ENCODE measurements at places on chromosomes 5 and 9.

DNA sequence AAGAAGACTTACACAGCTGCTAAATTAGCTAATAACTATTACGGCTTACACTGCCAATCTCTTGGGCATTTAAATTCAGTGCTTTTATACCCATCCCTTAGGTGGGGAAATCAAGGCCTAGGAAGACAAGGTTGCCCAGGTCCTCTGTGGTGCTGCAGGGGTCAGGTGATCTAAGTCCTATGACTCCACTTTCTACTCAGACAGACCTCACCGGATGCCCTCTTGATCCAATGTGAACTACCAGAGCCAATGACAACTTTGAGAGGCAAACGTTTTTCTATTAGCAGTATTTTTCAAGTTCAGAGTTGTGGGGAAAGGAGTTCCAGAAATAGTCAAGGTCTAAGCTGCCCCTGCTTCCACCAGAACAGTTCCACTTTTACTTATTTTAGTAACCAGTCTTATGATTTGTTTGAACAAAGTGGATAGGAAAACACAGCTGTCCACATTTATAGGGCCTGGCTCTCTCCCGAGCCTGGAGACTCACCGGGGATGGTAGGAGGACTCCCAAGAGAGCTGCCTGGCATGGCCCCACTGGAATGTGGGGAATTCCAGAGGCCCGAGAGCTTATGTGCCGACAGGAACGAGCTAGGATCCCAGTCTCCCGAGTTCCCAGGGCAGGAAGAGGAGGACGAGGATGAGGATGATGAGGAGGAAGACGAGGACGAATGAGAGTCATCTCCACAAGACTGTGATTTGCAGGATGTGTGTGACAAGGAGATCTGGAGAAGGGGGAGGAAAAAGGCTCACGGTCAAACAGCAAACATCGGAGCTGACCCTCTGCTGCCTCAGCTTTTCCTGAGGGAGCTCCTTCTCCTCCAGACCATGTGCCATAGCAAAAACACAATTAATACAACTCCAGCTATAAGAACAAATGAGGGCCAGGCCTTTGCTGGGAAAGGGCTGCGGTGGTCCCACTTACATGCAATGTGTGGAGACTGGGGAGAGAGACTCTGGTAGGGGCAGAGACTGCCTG lies 16.7 kb downstream of the FAM193B start:
- no peak for DNase-seq

- DNase-seq, result no peak
Observed at GRCh38 chr5:97735209-97735608, 552.2 kb upstream of the RIOK2 start.

- no peak for DNase-seq
Observed at GRCh38 chr5:136242136-136242535, 49.2 kb upstream of the SMIM32 start.

- DNase-seq, result no peak
Observed at GRCh38 chr9:4295160-4295559, 4.7 kb downstream of the GLIS3 start.

- DNase-seq, result no peak
Observed at GRCh38 chr9:127280880-127281660, 16.5 kb downstream of the GARNL3 start.

- no peak for DNase-seq
Observed at GRCh38 chr5:111840036-111840674, 83.2 kb upstream of the NREP start.

- peak; percentile 81 for DNase-seq
Observed at GRCh38 chr5:151659001-151659754, 27.5 kb downstream of the SPARC start.

- DNase-seq, result no peak
Observed at GRCh38 chr5:112822456-112822855, 38.6 kb upstream of the SRP19 start.

- DNase-seq, result peak; percentile 4
Observed at GRCh38 chr5:72015103-72015548, 92.1 kb upstream of the MAP1B start.

- no peak for DNase-seq
Observed at GRCh38 chr9:88533951-88534455, 975 bp upstream of the NXNL2 start.

DNA sequence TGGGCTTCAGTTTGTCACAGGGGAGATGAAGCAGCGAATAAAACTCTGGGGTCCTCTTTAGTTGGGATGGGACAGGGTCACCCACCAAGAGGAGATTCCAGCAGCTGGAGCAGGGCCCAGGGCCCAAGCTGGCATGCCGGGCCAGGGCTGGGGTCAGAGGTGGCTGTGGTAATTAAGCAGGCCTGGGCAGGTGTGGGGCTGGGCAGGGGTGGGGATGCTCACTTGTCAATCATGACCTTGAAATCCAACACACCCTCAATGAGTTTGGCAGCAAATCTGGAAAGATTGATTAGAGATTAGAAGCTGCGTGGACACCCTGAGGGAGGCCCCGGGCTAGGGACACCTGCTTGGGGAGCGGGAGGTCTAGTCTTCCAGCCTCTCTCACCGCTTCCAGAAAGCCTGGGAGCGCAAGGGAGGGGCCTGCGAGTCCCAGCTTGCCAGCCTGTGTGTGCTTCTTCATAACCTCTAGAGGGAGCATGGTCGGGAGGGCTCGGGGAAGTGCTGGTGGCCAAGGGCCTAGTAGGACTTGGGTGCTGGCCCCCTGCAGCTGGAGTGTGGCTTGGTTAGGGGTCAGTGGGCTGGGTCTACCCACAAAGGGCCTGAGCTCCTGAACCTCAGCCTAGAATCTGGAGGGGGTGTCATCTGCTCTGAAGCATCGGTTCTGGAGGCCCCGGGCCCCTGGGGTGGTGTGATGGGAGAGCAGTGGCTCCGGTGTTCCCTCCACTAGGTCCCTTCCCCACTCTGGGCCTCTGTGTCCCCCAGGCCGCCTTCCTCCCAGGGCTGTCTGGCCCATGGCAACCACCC lies 7.6 kb downstream of the CRAT start:
- no peak for DNase-seq

GRCh38 chr5:112196584-112196983 lies 222.5 kb downstream of the EPB41L4A start:
- no peak for DNase-seq

GRCh38 chr5:73061593-73061992 lies 58.8 kb upstream of the TMEM171 start:
- DNase-seq, result no peak

DNA sequence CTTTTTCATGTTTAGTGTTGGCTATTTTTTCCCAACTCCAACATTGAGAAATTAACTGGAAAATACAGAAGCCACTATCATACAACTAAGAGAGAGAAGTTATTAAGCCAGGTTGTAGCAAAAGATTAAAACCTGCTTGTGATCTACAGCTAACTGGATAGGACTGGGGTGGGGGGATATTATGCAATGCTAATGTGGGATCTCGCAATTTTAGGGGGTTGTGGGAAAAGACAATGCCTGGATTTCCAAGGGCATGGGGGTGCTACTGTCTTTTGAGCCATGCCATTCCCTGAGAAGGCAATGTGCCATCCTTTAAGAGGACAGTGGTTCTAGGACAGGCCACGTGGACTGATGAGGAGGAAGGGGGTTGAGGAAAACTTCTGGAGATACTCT lies 46.5 kb downstream of the MARCHF3 start:
- no peak for DNase-seq

DNA sequence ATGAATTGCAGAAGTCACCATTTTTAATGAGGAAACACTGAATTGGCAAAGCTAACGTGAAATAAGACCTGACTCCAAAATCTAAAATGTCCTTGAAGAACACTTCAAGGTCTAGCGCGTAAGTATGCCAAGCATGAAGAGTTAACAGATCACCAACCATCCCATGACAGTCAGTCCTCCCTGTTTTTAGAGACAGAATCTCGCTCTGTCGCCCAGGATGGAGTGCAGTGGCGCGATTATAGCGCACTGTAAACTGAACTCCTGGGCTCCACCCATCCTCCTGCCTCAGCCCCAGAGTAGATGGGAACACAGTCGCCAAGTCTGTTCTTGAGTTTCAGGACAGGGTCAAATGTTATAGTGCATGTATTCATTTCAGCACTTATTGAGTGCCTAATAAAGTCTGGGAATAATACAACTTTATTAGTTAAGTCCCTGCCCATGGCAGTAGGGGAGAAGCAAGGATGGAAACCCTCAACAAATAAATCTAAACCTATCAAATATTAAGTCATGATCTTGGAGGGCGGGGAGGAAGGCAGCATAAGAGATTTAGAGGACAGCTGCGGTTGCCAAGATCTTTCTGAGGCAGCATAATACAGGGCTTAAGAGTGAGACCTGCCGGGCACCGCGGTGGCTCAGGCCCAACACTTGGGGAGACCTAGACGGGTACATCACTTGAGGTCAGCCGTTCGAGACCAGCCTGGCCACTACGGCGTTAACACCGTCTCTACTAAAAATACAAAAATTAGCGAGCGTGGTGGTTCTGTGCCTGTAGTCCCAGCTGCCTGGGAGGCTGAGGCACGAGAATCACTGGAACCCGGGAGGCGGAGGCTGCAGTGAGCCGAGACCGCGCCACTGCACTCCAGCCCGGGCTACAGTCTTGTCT lies 1.1 kb downstream of the ATPSCKMT start:
- no peak for DNase-seq

DNA sequence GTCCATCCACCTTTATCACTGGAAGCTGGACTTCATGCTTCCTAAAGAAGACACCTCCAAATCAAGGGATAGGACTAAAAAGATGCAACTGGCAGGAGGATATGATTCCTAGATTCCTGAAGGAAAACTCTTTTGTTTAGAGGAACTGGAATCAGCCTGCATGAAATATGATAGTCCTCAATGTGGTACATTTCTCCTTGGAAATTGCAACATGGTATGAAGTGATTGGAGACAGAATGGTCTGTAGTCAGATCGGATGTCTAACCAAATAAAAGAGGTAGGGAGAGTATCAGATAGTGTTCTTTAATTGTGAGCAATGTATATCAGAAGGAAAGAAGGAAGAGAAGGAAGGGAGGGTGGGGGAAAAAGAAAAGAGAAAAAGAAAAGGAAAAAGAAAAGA lies 116.1 kb upstream of the FSTL4 start:
- no peak for DNase-seq

GRCh38 chr9:114396558-114397218 lies 8.9 kb upstream of the AKNA start:
- DNase-seq, result no peak

- DNase-seq, result no peak
Observed at GRCh38 chr5:93385655-93386054, 195.4 kb downstream of the NR2F1-AS1 start.

DNA sequence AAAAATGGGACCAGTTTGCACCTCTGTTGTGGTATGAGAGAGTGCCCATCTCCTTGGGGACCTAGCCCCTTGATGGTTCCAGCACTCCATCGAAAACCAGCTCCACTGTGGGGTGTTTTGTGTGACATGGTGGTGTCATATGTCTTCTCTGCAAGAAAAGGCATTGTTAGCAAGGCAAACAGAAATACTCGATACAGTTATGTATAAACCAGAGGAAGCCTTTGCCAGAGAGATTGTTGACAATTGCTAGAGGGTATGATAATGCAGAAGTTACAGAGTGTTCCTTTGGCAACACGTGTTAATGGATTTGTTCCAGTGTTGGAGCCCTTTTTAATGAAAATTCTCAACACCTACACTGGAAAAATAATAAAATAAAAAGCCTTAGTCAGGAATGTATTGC lies 270.4 kb upstream of the DMRT1 start:
- no peak for DNase-seq

- no peak for DNase-seq
Observed at GRCh38 chr5:10351199-10351905, 2.1 kb upstream of the MARCHF6 start.

DNA sequence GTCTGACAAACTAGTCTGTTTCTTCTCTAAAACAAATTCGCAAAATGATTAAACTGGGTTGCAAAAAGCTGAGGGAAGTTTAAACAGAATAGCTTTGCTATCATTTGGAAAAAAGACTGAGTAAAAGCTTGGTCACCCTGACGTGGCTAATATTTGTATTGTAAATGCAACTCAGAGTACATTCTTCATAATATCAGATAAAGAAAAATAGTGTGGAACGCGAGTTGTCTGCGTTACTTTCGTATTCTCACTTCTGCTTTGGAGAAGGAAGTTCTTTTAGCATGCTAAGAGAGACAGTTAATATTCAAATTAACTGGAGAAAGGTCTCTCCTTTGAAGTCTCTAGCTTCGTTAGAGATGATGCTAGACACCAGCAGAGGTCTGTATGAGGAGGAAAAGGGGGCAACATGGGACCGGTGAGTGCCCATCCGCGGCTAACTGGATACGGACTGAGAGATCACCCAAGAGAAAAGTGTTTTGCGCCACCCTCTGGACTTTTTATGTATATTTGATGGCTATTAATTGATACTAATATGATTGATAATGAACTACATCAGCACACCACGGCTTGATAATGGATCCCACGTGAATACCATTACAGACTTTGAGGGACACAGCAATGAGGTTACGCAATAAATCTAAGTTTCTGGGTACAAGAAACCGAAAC lies 2.9 kb upstream of the CNTRL start:
- no peak for DNase-seq

GRCh38 chr5:157266286-157267007 lies 524 bp downstream of the CYFIP2 start:
- no peak for DNase-seq

DNA sequence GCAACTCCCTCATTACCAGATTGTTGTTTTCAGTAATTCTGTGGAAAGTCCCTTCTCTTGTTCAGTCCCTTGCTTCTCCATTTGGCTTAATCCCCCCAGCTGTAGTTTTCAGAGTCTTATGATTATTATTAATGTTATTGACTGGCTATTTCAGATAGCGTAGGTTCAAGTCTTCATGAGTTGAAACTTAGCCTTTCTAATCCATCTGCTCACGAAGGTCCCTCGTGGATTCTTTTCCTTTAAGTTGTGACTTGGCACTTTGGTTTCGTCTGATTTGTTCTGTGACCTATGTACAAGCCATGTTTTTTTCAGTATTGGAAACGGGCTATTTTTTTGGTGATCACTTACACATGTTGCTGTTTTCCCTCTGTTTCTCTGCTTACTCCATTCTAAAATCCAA lies 260.3 kb downstream of the TMEM167A start:
- DNase-seq, result no peak

DNA sequence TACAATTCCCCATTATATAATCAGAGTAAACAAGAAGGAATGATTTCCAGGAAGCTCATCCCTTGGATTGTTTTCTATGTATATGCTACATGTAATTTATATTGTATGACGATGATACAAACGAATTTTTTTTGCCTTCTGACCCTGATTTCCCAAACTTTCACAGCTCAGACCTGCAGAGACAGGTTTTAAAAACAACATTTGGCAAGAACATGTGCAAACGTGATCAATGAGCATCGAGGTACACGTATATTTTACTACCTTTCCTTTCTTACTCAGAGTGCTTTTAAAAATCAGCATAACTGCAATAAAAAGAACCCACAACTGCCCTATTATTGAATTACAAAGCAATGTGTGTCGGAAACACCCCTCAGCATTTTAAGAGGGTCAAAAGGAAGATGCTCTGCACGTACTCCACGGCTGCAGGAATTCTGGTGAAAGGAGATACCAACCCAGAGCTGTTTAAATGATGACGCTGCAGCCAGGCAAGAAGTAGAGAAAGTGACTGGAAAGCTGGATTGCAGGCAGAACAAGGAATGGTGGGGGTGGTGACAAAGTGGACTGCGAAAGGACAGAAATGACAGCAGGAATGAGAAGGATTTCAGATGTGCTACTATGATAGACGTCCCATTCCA lies 533.5 kb downstream of the RAB3C start:
- no peak for DNase-seq

GRCh38 chr5:159310511-159310910 lies 19.8 kb downstream of the IL12B start:
- peak; percentile 30 for DNase-seq

- DNase-seq, result peak; percentile 10
Observed at GRCh38 chr9:34493972-34494535, 28.7 kb downstream of the ENHO start.

Measured in stimulated activated CD4-positive, alpha-beta T cell treated with anti-CD3 and anti-CD28 coated beads, Interleukin-2, amount 100 ng/mL, for 48 hours (primary cell).